Occipital lobe (tissue), 3 donors: ENCODE measurements at places on chromosomes 11 and 22.
A peak's percentile ranks its signal among the peaks of the same experiment; 100 is the strongest.

DNA sequence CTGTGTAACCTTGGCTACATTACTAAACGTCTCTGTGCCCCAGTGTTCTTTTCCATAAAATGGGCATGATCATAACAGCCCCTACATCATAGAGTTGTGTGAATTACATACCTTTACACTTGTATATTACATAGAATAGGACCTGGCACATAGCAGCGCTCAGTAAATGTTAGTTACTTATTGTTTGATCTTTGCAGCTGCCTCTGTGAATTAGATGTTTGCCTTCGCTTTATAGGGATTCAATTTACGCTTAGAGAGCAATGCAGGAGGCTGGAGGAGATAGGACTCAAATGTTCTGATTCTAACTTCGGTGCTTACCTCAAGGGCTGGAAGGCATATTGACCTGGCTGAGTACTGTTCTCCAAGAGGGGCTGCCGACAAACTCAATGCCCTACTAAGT lies 10.4 kb upstream of the TIMP3 start:
- no peak for DNase-seq

- DNase-seq, result peak; percentile 35
Measured at GRCh38 chr22:33000342-33001280, 57.6 kb downstream of the SYN3 start.

GRCh38 chr11:73121692-73122091 lies 20.4 kb downstream of the FCHSD2 start:
- no peak for DNase-seq

GRCh38 chr22:46618667-46619066 lies 1.5 kb upstream of the GRAMD4 start:
- no peak for DNase-seq

GRCh38 chr22:12601870-12602779 lies 2925.9 kb upstream of the OR11H1 start:
- DNase-seq, result no peak

GRCh38 chr22:32685512-32685911 lies 116.0 kb upstream of the TIMP3 start:
- DNase-seq, result no peak
